ENCODE measurements at places on chromosomes 12 and 14. TPM values are rescaled to one million over a fixed set of nuclear protein-coding genes. Genes with fewer than 3 reads are reported as not detected.

LALBA gene
- not detected for total RNA-seq

PPP1R1A gene
- total RNA-seq = 132 TPM

IFNG-AS1 gene
- not detected for total RNA-seq

ACOT6 gene
- not detected for total RNA-seq

AKAP6 gene
- total RNA-seq = 3.8 TPM

MYF6 gene
- not detected for total RNA-seq

HAL gene
- 1.2 TPM for total RNA-seq

PRKD1 gene
- 16.6 TPM for total RNA-seq

AMN1 gene
- total RNA-seq = 12.3 TPM

SLC4A8 gene
- 0.37 TPM for total RNA-seq

CRY1 gene
- total RNA-seq = 20.7 TPM

TMEM132D gene
- not detected for total RNA-seq

KRT74 gene
- total RNA-seq = not detected

PTGER2 gene
- 4.0 TPM for total RNA-seq

STYK1 gene
- total RNA-seq = 0.32 TPM

BICDL1 gene
- 219 TPM for total RNA-seq

NEUROD4 gene
- not detected for total RNA-seq

AVPR1A gene
- 24.4 TPM for total RNA-seq

BCL2L14 gene
- not detected for total RNA-seq

NRL gene
- total RNA-seq = 1.2 TPM

KLHDC2 gene
- 48.6 TPM for total RNA-seq

APOF gene
- total RNA-seq = not detected

PRKAB1 gene
- total RNA-seq = 25.9 TPM

NPFF gene
- total RNA-seq = not detected

PPP4R4 gene
- total RNA-seq = 0.72 TPM

KRT80 gene
- total RNA-seq = 5.5 TPM

TCP11L2 gene
- total RNA-seq = 20.0 TPM

EXOC3L4 gene
- 5.2 TPM for total RNA-seq

SLC6A13 gene
- total RNA-seq = not detected

FKBP3 gene
- total RNA-seq = 20.0 TPM

GLIPR1L1 gene
- total RNA-seq = not detected

SLC2A3 gene
- total RNA-seq = 132 TPM

PPP2R3C gene
- total RNA-seq = 29.4 TPM

OR8S1 gene
- total RNA-seq = not detected

CHGA gene
- total RNA-seq = not detected

TAS2R20 gene
- 4.6 TPM for total RNA-seq

PZP gene
- total RNA-seq = not detected

CLMN gene
- total RNA-seq = 41.9 TPM

PTPRB gene
- total RNA-seq = 14.8 TPM

FGF23 gene
- total RNA-seq = not detected

KIF5A gene
- total RNA-seq = not detected

FGD6 gene
- 7.7 TPM for total RNA-seq

AICDA gene
- not detected for total RNA-seq

KITLG gene
- total RNA-seq = 12.2 TPM

NRIP2 gene
- total RNA-seq = 0.48 TPM

KCNC2 gene
- total RNA-seq = not detected

FICD gene
- total RNA-seq = 9.1 TPM
